ENCODE measurements at places on chromosomes 12 and 14.

DNA sequence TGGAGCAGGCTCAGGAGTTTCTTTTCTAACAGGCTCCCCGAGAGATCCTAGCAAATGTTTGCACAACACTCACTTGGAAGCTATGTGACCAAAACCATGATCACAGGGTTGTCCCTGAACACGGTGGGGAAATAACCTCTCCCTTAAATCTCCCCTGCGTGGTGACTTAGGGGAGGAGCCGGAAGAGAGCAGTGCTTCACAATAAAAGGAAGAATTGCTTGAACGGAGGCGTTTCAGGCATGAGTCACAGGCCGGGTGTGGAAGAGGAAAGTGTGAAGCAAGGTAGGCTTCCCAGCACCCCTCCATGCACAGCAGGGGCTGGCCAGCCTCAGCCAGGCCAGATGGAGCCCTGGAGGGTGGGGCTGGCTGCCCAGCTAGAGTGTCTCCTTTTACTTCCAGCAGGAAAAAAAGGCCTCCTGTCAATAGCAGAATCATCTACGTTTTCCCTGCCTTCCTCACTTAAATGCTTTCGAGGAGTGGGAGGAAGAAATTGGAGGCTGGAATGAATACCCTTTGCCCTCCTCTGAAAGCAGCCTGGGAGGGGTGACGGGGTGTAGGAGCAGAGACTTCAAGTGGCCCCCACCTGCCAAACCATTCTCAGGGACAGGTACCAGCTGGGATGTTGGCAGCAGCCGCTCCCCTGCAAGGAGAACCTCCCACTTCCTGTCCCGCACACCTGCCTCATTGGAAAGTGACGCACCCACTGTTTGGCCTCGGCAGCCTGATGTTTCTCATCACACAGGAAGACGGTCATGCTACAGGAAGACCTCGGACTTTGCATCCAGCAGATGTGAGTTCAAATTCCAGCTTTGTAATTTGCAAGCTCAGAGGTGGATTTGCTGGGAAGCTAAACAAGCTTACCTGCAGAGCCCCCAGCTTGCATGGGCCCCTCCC lies 30.1 kb upstream of the PPP2R5C start:
- peak; percentile 90 for DNase-seq

DNA sequence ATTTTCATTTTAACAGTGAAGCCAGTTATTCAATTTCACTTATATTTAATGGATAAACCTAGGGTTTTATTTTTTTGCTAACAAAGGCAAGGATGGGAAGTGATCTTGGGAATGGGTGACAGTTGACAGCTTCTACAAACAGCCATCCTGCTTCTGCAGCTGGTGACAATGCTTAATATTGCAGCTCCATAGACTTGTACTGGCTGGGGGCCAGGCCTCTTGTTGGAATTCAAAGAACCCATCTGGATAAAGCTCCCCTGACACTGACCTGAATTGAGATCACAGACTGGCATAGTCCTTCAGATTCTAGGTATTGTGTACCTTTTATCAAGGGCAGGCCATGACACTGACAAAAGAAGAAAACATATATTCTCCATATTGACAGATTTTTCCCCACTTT lies 664.6 kb upstream of the FOXG1 start:
- no peak for DNase-seq

DNA sequence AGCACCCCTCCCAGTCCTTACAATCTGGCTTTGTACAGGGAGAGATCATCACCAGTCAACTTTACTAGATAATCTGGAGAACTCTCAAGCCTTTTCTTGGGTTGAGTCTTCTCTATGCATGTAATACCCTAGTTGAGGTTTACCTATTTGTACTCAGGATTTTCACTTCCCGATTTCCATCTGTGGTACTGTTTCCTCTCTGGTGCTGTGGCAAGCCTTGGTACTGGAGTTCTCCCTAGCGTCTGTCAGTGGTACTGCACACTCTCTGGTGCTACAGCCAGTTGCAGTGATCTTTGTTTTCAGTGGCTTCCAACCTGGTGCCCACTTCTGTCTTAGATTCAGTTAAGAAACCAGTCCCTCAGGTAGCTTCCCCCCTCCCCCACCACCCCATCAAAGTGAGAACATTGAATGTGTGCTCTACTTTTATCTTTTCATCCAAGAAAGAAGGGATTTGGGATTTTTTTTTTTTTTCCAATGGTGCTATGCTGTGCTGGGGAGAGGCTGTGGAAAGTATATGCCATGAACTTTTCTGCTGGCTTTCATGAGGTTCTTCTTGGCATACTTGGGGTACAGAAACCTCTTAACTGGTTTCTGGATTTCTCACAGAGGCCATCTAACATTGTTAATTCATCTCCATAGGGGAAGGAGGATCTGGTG lies 69.4 kb upstream of the EVL start:
- DNase-seq, result peak; percentile 93

GRCh38 chr12:92290350-92290695 lies 144.7 kb upstream of the BTG1 start:
- DNase-seq, result no peak

DNA sequence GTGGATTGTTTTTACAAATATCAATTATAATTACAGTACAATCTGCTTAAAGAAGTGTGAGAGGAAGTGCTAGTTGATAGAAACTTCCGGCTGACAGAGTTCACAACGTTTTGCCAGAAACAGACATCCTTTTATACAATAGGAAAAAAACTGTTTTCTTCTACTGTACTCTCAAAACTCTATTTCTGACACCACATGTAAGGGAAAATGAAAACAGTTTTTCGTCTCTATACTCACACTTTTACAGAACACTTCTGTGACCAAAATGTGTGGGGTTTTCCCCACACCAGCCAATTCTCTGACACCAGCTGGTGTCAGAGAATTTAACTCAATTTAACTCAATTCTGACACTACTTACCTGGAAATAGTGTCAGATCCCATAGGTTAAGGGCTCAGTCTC lies 24.2 kb upstream of the HIF1A start:
- DNase-seq, result no peak

DNA sequence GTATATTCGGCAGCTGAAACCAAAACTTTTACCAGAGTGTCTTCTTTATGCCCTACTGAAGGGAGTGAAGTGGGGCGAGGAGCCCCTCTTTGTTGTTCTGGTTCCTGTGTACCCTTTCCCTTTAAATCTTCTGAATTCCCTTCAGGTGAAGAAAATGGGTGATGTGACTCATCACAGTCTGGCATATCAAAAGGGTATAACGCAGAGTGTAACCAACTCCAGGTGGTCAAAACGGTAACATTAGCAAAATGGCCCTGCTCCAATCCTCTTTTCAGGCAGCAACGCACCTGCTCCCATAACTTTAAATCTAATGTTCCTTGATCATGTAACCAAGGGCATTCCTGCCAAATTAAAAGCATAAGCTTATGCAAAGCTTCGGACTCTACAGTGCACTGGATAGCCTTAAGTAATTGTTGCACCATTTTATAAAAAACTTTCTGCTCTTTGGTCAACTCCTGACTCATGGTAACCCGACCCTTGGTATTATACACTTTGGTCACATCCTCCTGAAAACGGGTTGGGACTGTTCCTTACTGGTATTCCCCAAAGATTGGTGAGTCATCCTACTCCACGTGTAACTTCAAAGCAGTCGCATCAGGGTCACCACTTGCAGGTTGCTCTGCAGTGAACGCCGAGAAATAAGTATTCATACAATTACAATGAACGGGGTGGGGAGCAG lies 83.1 kb downstream of the KCNMB4 start:
- DNase-seq, result no peak

- DNase-seq, result no peak
Measured at GRCh38 chr12:94209240-94209639, 60.9 kb downstream of the PLXNC1 start.

DNA sequence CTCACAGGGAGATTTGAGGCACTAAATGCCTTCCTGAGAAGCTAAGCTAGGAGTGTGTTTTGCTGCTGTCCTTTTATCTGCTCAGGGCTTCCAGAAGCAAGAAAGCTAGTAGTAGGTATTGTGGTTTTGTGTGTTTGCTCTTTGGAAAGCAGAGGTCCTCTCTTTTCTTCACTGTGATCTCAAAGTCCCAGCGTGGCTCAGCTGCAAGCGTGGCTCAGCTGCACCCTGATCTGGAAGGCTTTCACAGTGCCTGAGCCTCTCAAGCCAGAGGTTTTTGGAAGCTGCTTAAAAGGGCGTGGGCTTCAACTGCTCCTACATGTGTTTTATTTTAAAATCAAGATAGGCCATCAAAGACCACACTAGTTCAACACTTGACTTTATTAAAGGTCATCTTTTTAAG lies 337.4 kb upstream of the RGS6 start:
- no peak for DNase-seq

- DNase-seq, result no peak
Measured at GRCh38 chr12:51848841-51849735, 570 bp upstream of the FIGNL2 start.

GRCh38 chr14:36659010-36659821 lies 2.4 kb upstream of the PAX9 start:
- DNase-seq, result no peak

GRCh38 chr12:124730455-124730932 lies 133.2 kb downstream of the SCARB1 start:
- no peak for DNase-seq

DNA sequence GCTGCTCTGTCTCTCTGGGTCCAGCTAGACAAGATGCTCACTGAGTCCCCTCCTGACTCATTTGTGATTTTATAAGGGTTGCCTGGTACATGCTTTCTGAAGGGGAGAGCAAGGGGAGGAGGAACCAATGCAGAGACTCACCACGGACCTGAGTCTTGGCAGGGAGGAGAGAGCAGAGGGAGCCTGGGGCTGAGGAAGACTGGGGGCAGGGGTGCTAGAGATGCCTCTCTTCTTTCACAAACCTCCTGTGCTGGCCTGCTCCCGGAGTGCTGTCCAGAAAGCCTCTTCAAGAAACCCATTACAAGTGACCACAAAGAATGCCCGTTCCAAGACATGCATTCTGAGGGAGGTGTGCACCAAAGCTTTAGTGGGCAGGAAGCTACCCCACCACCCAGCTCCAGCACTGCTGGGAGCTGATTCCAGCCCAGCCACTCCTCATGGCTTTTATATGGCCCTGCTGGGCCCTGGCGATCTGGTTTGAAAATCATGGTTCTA lies 33.1 kb upstream of the DICER1 start:
- DNase-seq, result no peak

- no peak for DNase-seq
Measured at GRCh38 chr12:122293081-122293480, 26.8 kb upstream of the VPS33A start.

- no peak for DNase-seq
Measured at GRCh38 chr14:76133103-76133502, 18.6 kb upstream of the GPATCH2L start.

GRCh38 chr14:54221432-54221803 lies 175.4 kb upstream of the CDKN3 start:
- no peak for DNase-seq

- DNase-seq, result no peak
Measured at GRCh38 chr14:81209167-81209836, 11.5 kb downstream of the GTF2A1 start.

GRCh38 chr12:14782756-14783155 lies 20.5 kb downstream of the WBP11 start:
- no peak for DNase-seq

GRCh38 chr14:86518298-86518697 lies 988.4 kb downstream of the FLRT2 start:
- no peak for DNase-seq

DNA sequence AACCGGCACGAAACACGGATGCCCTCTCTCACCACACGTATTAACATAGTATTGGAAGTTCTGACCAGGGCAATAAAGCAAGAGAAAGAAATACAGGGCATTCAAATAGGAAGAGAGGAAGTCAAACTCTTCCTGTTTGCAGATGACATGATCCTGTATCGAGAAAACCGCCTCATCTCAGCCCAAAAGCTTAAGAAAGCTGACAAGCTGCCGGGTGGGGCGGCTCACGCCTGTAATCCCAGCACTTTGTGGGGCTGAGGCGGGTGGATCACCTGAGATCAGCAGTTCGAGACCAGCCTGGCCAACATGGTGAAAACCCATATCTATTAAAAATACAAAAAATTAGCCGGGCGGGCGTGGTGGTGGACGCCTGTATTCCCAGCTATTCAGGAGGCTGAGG lies 17.7 kb downstream of the OR6S1 start:
- DNase-seq, result no peak

All from Peyer's patch (tissue), 4 donors.